Nephron progenitor cell (in vitro differentiated cells): ENCODE measurements at places on chromosomes 7 and 10.

DNA sequence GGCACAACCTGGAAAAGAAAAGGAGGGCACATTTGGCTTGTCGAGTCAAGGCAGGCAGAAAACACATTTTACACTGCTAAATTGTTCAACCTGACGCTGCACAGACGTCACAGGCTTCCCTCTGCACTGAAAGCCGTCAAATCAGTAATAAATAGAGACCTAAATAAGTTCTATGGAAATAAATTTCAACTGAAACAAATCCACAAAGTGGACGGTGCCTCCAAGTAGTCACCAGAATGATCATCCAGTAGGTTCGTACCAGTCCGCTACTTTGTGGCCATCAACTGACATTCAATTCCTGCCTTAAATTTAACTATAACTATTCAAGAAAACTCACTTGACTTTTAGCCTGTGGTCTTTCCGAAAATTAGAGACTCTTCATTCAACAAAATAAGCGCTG, 49.0 kb downstream of the NPVF start:
- DNase-seq = no peak

- peak; percentile 96 for DNase-seq
Observed at GRCh38 chr10:42552188-42553063, 85.9 kb downstream of the ZNF33B start.

- DNase-seq = peak; percentile 23
Observed at GRCh38 chr10:3955493-3955892, 170.5 kb upstream of the KLF6 start.

DNA sequence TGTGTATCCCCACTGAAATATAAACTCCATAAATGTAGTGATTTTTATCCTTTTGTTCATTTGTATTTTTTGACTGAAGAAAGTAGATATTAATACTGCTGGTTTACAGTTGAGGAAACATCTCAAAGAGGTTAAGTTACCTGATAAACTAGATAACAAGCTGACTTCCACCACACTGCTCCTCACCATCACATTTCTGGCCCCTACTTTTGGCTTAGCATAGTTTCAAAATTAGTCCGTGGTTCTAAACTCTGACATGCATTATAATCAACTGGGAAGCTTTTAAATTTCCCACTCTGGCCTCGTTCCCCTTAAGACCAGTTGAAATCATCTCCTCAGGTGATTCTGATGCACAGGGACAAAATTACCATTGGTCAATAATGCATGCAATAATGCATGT, 43.5 kb downstream of the ANKIB1 start:
- no peak for DNase-seq

DNA sequence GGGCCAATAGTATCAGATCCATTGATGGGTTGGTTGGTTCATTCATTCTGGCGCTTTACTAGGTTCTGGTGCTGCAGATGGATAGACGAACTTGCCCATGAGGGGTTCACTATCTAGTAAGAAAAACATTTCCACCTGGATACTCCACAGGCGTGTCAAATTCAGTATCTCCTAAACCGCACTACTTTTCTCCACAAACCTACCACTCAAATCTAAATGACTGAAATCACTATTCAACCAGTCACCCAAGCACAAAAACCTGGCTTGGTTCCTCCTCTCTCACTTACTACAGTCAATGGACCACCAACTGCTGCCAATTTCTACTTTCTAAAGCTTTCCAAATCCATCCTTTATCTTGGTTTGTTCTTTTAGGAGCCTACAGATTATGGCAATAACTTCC, 572 bp downstream of the AGK start:
- DNase-seq = no peak

DNA sequence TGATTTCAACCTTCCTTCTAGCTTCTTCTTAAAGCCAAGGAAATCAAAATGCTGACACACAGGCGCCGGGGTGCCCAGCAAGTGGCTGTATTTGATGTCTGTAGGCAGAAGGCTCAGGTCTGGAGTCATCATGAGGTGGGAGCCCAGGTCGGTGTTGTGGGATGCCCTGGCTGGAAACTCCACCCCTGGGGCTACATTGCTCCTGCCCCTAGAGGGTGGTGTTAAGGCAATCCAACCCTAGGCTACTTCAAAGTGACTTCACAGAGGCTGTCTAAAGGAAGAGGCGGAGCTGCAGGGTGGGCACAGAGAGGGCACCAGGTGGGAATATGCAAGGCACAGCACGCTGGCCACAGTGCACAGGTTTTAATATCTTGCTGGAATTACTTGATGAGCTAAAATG, 200.9 kb downstream of the ADAM12 start:
- no peak for DNase-seq

GRCh38 chr7:31896925-31897324, 173.3 kb downstream of the PDE1C start:
- DNase-seq = no peak

DNA sequence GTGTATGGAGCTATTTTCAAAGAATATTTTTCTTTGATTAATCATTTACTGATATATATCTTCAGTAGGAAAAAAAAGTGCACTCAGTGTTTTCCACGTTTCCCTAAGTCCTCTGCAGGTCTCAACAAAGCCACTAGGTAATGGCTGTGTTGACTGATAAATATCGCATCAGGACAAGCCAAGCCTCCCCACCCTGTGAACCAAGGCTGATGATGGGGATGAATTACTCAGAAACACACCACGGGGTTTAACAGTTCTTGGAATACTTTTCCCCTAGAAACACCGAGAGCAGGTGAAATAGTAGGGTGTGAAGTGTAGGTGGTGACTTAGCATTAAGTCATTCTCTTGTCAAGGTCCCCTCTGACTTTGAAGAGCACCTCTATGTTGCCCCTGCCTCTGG, 423.5 kb upstream of the IGFBP3 start:
- no peak for DNase-seq

DNA sequence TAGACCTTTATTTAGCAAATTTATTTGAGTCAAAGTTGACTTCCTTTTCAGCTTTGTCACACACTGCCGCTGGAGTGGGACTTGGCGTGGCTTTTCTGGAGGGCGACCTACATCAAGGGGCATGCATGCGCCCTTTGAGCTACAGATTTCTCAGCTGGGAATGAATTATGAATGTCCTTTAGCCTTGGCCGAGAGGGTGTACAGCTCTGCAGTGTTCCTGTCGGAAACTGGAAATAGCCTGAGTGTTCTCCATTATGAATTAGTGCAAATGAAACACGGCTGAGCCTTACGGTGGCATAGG, 79.7 kb downstream of the GLRX3 start:
- DNase-seq = no peak

GRCh38 chr10:62133618-62134017, 135.0 kb downstream of the RTKN2 start:
- no peak for DNase-seq

DNA sequence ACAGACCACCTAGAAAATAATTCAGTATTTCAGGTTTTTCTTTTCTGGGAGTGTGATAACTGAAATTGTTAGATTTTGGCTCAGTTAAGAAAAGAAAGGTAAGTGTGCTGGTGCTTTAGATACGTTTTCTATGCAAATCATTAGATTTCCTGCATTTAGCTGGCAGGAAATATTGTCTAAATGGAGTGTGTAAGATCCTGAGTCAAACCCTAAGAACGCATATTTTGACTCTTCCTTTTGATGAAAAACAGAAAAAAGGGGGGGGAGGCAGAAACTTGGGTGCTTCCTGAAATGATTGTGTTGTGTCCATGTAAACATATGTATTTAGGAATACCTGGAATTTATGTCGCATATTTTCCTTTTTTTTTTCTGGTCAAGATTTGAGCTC, 1.2 kb downstream of the GRK5 start:
- no peak for DNase-seq

GRCh38 chr7:40177071-40177470, 42.3 kb downstream of the SUGCT start:
- DNase-seq = no peak

GRCh38 chr7:105015390-105015965, 1.5 kb downstream of the KMT2E start:
- peak; percentile 21 for DNase-seq

DNA sequence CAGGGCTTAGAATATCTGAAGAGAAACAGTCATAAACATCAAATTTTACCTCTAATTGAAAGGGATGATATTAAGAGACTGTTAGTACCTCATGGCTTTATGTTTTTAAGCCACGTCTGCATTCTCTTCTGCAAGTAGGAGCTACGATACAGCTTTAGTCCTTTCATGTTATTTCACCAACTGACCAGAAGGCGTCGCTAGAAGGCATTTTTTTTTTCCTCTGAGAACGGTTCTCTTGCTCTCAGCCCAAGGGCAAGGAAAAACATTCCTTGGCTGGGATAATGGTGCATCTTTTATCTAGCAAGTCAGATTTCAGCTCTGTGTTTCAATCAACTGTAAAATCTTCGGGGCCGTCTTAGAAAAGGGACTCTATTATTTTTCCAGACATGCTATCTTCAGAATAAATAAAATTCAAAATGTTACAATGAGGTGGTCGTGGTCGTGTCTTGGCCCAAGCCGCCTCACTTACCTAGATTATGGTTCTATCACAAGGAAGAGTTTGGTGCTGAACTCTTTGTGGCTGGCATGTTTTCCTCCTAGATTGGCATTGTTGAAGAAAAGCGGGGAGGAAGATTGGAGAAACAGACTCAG, 41.6 kb upstream of the LYZL2 start:
- DNase-seq = peak; percentile 38

- DNase-seq = no peak
Observed at GRCh38 chr10:79927111-79927828, 21.6 kb downstream of the SFTPD start.

DNA sequence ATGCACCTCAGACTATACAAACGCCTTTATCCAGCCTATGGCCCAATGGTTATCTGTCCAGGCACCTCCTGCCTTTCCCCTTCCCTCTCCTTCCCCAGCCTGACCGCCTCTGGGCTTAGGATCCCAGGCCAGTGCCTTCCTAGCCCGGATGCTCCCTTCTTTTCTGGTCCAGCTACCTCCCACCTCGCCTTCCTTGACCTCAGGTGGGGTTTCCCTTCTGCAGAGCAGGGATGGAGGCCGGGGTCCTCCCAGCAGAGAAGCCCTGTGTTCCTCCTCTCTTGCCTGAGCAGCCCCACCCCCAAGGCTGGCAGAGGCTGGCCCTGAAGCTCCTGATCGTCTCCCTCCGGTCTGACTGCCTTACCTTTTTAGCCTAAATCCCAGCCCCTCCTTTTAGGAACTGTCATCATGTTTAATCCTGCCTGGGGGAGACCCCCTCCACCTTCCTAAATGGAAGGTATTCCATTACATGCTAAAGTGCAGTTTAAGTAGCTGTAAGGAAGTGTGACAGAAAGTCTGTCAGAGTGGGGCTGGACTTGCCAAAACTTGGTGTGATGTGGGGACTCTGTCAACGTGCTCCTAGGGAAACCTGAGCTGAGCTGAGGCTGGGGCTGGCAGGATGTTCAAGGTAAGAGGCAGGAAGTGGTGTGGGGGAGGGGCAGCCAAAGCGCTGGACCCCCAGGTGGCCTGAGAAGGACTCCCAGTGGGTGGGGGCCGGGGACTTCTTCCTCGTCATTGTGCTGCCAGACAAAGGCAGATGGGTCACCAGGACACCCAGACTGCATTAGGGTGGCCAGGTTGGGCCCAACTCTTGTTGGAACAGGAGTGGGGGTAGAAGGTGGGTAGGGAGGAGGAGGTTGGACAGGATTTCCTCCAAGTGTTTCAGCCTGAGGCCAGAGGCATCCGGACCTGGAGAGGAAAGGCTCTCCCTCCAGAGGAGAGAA, 39.5 kb downstream of the LBX1 start:
- peak; percentile 32 for DNase-seq

- no peak for DNase-seq
Observed at GRCh38 chr7:111595780-111596179, 33.5 kb upstream of the IMMP2L start.

DNA sequence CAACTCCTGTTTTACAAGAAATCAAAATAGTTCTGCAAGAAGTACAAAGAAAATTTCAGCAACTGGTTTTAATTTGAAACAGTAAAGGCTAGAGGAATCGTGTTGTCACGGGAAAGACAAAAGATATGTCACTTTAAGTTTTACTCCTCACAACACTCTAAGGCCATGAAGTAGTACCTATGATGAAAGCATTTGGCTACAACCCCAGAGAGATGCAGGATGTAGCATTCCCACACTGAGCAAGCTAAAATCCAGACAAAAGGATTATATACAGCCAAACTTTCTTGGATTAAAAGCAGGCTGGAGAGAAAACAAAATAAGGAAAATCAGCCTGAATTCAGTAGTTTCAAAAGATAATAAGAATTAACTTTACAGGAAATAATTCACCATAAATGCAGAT, 245.5 kb upstream of the STEAP1 start:
- DNase-seq = no peak
